Neural progenitor cell (in vitro differentiated cells): ENCODE measurements at places on chromosomes 1 and 21. TPM values are rescaled to one million over a fixed set of nuclear protein-coding genes. Genes with fewer than 3 reads are reported as not detected.

GRCh38 chr1:62682531-62682930 is 5.7 kb downstream of the DOCK7 start:
- no peaks in the 10 kb centered on the region for H3K27me3 ChIP-seq
- no peaks in the 10 kb centered on the region for H3K36me3 ChIP-seq
- peaks cover 3% of the 10 kb centered on the region for H3K4me1 ChIP-seq
- H3K27ac ChIP-seq, result no peak overlapping the region
- H3K4me3 ChIP-seq, result no peak overlapping the region

- H3K27ac ChIP-seq, result no peak overlapping the region
- no peaks in the 10 kb centered on the region for H3K4me1 ChIP-seq
- DNase-seq, result no peak
- peaks cover 19% of the 10 kb centered on the region for H3K36me3 ChIP-seq
- no peaks in the 10 kb centered on the region for H3K27me3 ChIP-seq
Observed at GRCh38 chr21:42705346-42705745, 51.9 kb downstream of the PDE9A start.

GRCh38 chr1:62082456-62083363 is 111.9 kb upstream of the L1TD1 start:
- DNase-seq, result peak; percentile 60
- no peaks in the 10 kb centered on the region for H3K4me1 ChIP-seq
- no peaks in the 10 kb centered on the region for H3K27me3 ChIP-seq
- H3K4me3 ChIP-seq, result no peak overlapping the region
- H3K27ac ChIP-seq, result no peak overlapping the region

DNA sequence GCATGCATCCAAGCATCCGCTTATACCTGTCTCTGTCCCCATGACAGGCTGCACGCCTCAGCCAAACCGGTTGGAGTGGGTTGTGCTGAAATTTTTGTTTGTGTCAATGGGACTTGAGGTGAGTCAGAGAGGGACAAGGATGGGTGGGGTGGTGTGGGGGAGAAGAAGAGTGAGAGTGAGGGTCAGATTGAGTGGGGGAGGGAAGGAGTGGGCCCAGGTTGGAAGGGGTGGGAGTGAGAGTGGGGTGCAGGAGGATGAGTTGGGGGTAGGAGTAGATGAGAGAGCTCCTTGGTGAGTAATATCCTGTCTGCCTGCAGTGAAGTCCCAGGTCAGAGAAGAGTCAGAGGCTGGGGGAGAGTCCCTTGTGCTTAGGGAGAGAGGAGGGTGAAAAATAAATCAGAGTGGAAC is 3.3 kb upstream of the NECTIN4 start:
- DNase-seq, result no peak
- H3K36me3 ChIP-seq, result no peaks in the 10 kb centered on the region
- H3K27me3 ChIP-seq, result no peaks in the 10 kb centered on the region
- no peak overlapping the region for H3K4me3 ChIP-seq
- H3K27ac ChIP-seq, result no peak overlapping the region

- peaks cover 46% of the 10 kb centered on the region for H3K4me1 ChIP-seq
- H3K27ac ChIP-seq, result no peak overlapping the region
- peak; percentile 60 for DNase-seq
Observed at GRCh38 chr1:50658459-50659076, 235.3 kb upstream of the DMRTA2 start.

- H3K27ac ChIP-seq, result no peak overlapping the region
- DNase-seq, result no peak
- H3K36me3 ChIP-seq, result no peaks in the 10 kb centered on the region
- H3K27me3 ChIP-seq, result no peaks in the 10 kb centered on the region
Observed at GRCh38 chr1:160935527-160936258, 18.9 kb downstream of the ITLN2 start.

GRCh38 chr1:117001254-117001927 is at the start of gene CD101:
CD101 (plus strand) TSS chr1:117001760; CDS start chr1:117001818, 58 bp downstream.
- H3K27ac ChIP-seq, result no peak within 1 kb of the TSS
- no peaks in the 10 kb centered on the region for H3K36me3 ChIP-seq
- no peak within 1 kb of the TSS for H3K4me3 ChIP-seq

- H3K36me3 ChIP-seq, result no peaks in the 10 kb centered on the region
- no peak overlapping the region for H3K27ac ChIP-seq
- DNase-seq, result peak; percentile 58
- H3K4me3 ChIP-seq, result no peak overlapping the region
- H3K27me3 ChIP-seq, result peaks cover 44% of the 10 kb centered on the region
Observed at GRCh38 chr21:21921410-21922232, 923.4 kb downstream of the NCAM2 start.

DNA sequence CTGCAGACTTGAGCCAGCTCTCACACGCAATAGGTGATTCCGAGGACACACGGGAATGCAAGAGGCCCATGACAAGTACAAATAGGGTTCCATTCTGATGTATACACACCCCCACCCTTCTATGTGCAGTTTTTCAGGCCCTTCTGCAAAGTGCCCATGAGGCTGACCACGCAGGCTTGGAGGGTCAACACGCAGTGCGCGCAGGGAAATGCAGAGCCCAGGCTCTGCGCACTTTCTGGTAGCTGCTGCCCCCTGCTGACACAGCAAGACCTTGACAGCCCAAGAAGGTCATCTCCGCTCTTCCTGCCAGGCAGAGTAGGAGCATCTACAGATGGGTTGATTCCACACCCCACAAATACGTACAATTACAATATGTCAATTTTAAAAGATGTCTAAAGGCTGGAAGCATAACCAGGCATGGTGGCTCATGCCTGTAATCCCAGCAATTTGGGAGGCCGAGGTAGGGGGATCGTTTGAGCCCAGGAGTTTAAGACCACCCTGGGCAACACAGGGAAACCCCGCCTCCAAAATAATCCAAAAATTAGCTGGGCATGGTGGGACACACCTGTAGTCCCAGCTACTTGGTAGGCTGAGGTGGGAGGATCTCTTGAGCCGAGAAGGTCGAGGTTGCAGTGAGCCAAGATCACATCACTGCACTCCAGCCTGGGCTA is 18.5 kb downstream of the SH3BP5L start:
- no peak overlapping the region for H3K27ac ChIP-seq
- no peaks in the 10 kb centered on the region for H3K4me1 ChIP-seq

DNA sequence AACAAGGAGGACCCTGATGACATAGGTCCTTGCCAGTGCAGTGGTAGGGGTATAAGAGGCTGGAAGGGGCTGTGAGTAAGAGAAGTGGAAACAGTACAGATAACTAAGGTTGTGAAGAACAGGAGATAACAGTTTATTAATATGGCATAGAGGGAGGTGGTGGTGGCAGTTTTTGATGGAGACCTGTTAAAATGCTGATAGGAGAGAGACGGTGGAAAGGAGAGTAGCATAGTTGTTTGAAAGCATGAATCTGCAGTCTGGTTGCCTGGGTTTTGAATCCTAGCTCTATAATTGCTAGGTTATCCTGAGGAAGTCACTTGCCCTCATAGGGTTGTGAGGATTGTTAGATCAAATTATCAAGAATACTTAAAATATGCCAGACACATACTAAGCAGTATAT is 19.4 kb downstream of the LRRC41 start:
- DNase-seq, result no peak
- H3K27me3 ChIP-seq, result no peaks in the 10 kb centered on the region
- H3K4me3 ChIP-seq, result no peak overlapping the region
- H3K27ac ChIP-seq, result no peak overlapping the region
- no peaks in the 10 kb centered on the region for H3K36me3 ChIP-seq

GRCh38 chr1:31432592-31433395 is 19.8 kb downstream of the SERINC2 start:
- H3K27me3 ChIP-seq, result no peaks in the 10 kb centered on the region
- H3K36me3 ChIP-seq, result no peaks in the 10 kb centered on the region
- no peak overlapping the region for H3K27ac ChIP-seq
- no peak for DNase-seq
- peaks cover 8% of the 10 kb centered on the region for H3K4me1 ChIP-seq

DNA sequence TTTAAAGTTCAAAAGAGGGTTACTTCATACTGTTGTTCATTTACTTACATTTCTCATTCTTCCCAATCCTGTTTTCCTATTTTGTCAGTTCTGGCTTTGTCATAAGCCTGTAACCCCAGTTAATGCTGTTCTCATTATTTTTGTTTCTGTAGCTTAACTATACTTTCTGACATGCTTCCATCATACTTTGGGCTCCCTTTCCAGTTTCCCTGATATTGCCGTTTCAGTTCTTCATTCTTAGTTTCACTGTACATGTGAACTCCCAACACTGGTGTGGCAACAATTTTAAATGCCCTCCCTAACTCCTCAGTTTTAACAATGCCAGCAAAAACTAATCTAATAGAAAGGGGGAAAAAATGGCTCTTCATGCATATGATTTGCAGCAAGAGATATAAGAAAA is 456.7 kb downstream of the LMO4 start:
- DNase-seq, result no peak
- no peaks in the 10 kb centered on the region for H3K36me3 ChIP-seq
- H3K27ac ChIP-seq, result no peak overlapping the region
- H3K4me3 ChIP-seq, result no peak overlapping the region

DNA sequence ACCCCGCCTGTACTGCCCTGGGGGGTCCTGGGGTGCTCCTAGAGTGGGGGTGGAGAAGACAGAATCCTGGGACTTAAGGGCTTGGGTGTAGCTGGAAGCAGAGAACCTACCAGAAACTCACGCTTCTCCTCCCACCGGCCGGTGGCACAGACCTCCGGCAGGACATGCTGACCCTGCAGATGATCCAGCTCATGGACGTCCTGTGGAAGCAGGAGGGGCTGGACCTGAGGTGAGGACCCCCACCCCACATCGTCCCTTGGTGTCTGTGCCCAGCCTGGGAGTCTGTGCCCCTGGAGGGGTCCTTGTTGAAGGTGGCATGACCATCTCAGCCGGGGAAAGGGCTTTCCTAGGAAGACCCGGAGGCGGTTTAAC is 70.8 kb downstream of the PIK3CD start:
- no peaks in the 10 kb centered on the region for H3K36me3 ChIP-seq
- no peak for DNase-seq
- H3K27ac ChIP-seq, result no peak overlapping the region
- H3K4me3 ChIP-seq, result no peak overlapping the region
- no peaks in the 10 kb centered on the region for H3K4me1 ChIP-seq
- no peaks in the 10 kb centered on the region for H3K27me3 ChIP-seq

GRCh38 chr1:201295346-201295745 is 12.0 kb downstream of the PKP1 start:
- H3K27me3 ChIP-seq, result no peaks in the 10 kb centered on the region
- H3K4me1 ChIP-seq, result peaks cover 30% of the 10 kb centered on the region
- H3K27ac ChIP-seq, result peak overlapping the region; percentile 92
- H3K4me3 ChIP-seq, result no peak overlapping the region
- no peaks in the 10 kb centered on the region for H3K36me3 ChIP-seq

- H3K27me3 ChIP-seq, result no peaks in the 10 kb centered on the region
- H3K27ac ChIP-seq, result no peak overlapping the region
- H3K36me3 ChIP-seq, result no peaks in the 10 kb centered on the region
- DNase-seq, result no peak
Observed at GRCh38 chr1:203381151-203381751, 30.3 kb upstream of the FMOD start.

GRCh38 chr1:81325397-81325796 is 475.3 kb upstream of the ADGRL2 start:
- no peak overlapping the region for H3K4me3 ChIP-seq
- H3K27ac ChIP-seq, result no peak overlapping the region
- H3K36me3 ChIP-seq, result no peaks in the 10 kb centered on the region
- H3K4me1 ChIP-seq, result peaks cover 44% of the 10 kb centered on the region
- no peak for DNase-seq

Gene TMEM200B
- 0.56 and 1.1 TPM in 2 replicates for total RNA-seq

Gene SLC1A7
- total RNA-seq, result not detected in 2 replicates

Gene WNT3A
- 0.12 TPM in 1 of 2 replicates, not detected in the other for total RNA-seq

Gene IVNS1ABP
- total RNA-seq, result 136 and 193 TPM in 2 replicates

Gene MAPKAPK2
- 24.7 and 38.7 TPM in 2 replicates for total RNA-seq

Gene PTPN7
- not detected in 2 replicates for total RNA-seq

Gene SLC9C2
- total RNA-seq, result not detected in 2 replicates

Gene MPZ
- 1.1 and 2.0 TPM in 2 replicates for total RNA-seq

Gene C8A
- total RNA-seq, result not detected in 2 replicates

Gene FMO1
- total RNA-seq, result 0.12 TPM in 1 of 2 replicates, not detected in the other
